Pancreas (tissue), 10 donors: ENCODE measurements at places on chromosomes 11 and 22.

- DNase-seq = peak; percentile 44
Observed at GRCh38 chr22:19879246-19879570, 24.5 kb upstream of the GNB1L start.

GRCh38 chr22:40560551-40560950 lies 76.0 kb downstream of the MRTFA start:
- DNase-seq = no peak

DNA sequence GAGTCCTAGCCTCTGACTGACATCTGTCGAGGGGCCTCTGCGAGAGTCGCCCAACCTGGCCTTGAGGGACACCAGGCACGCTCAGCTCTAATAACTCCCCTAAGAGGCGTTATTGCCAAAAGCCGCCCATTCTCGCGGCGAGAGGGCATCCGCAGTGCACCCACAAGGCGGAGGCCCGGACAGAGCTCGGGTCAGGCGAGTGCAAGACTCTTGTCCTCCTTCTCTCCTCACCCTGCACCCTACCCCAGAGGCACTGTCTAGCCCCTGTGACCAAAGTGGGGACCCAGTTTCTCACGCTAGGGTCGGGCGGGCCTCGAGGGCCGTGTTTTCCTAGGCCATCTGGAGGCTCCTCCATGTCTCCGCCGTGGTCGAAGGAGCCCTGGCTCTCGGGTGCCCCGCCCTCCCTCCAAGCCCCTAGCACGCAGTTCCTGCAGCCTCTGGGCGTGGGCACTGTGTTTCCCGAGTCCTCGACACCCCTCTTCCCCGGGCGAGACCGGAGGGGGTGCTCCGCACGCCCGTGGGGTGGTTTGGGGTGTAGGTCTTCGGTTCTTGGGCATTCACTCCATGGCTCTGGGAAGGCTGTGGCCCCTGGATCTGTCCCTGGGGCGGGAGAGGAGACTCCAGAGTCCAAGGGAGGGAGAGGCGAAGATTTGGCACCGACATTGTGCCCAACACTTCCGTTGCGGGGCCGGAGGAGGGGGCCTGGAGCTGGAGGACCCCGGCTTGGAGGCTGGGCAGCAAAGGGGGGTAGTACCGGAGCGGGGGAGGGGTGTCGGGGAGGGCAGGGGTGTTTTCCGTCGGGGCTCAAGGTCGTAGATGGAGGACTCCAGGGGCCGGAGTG lies 1.0 kb downstream of the CHRM4 start:
- DNase-seq = no peak

DNA sequence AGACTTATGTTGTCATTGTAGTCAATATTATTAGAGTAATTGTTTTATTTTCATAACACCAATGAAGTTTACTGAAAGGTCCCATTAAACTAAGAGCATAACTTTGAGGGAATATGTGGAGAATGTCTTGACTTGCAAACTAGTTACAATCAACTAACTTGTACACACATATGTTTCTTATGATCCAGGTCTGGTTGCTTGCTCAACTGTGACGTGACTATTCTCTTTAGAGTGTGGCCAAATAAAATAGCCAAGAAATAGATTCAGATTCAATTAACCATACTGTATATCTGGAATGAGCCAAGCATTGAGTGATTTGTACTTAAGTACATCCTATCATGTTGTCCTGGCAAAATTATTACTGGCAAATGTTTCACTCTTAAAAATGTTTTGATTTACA lies 101.7 kb downstream of the METTL15 start:
- no peak for DNase-seq

- no peak for DNase-seq
Observed at GRCh38 chr22:42536166-42536565, 16.6 kb upstream of the RRP7A start.

GRCh38 chr11:68783216-68783821 lies 32.0 kb upstream of the TESMIN start:
- DNase-seq = no peak

- no peak for DNase-seq
Observed at GRCh38 chr22:50114221-50115021, 24.6 kb downstream of the MOV10L1 start.

DNA sequence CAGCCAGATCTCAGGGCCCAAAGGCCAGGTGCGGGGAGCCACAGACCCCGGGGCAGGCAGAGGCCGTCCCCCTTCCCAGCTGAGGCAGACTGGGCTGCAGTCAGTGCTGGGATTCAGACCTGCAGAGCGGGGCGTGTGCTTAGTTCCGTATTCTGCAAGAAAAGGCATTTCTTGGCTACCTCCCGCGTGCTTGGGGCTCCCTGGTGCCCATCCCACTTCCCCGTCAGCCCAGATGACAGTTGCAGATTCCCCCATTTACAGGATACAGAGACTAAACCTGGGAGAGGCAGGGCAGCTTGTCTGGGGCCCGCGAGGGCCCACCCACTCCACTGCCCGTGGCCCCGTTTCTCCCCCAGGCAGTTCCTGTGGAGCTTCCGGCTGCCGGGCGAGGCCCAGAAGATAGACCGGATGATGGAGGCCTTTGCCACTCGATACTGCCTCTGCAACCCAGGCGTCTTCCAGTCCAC lies 18.3 kb downstream of the CYTH4 start:
- DNase-seq = no peak
